ENCODE measurements at places on chromosomes 13 and 19. TPM values are rescaled to one million over a fixed set of nuclear protein-coding genes. Genes with fewer than 3 reads are reported as not detected.

Gene AKAP8L
- 123 TPM for total RNA-seq

Gene KISS1R
- 0.94 TPM for total RNA-seq

Gene MYH14
- not detected for total RNA-seq

Gene CEACAM20
- total RNA-seq, result not detected

Gene XAB2
- 70.1 TPM for total RNA-seq

Gene SERP2
- total RNA-seq, result not detected

Gene ADPRHL1
- total RNA-seq, result 0.21 TPM

Gene RNF225
- not detected for total RNA-seq

Gene SOX21
- total RNA-seq, result not detected

Gene SHISA7
- not detected for total RNA-seq

Gene DHDH
- 0.86 TPM for total RNA-seq

Gene PTBP1
- 334 TPM for total RNA-seq

Gene ZIK1
- 2.9 TPM for total RNA-seq

Gene PSG3
- 0.42 TPM for total RNA-seq

Gene TSKS
- 1.9 TPM for total RNA-seq

Gene PEX11G
- not detected for total RNA-seq

Gene CRTC1
- total RNA-seq, result 14.4 TPM

Gene LYL1
- 6.9 TPM for total RNA-seq

Gene FUT2
- not detected for total RNA-seq
